IPS-NIHi11 (cell line): ENCODE measurements at places on chromosomes 2 and 18.

DNA sequence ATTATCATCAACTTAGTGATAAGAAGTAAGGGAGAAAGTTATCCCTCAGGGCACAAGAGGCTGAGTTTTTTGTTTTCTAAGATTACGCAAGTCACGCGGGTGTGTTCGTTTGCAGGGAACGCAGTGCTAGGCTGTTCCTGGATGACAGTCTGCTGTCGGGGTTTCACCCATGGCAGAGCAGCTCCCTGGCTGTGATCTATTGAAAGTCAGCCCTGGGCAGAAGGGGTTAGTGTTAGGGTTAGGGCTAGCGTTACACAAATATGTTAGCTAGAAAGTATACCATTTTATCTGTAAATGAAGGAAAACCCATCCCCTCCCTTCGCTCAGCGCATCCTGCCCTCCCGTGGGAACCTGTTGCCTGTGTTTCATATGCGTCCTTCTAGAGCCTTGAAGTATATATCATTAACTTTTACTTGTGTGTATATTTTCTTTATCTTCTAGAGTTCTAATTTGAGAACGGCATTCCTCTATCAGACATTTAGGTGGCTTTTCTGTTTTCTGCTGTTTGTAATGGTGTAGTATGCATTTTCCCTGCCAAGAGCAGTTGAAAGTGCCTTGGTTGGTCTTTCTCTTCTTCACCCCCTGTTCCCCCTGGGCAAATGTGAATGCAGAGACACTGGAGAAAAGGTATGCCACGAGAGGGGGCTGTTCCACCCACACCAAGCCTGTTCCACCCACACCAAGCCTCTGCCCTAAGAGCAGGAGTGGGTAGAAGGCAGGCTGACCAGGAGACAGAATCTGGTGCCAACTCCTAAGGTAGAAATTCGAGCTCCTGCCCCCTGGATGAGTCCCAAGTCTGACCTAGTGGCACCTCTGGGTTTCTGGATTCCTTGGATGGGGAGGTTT, 47.0 kb downstream of the ARMC9 start:
- DNase-seq, result no peak

- no peak for DNase-seq
Observed at GRCh38 chr2:233853883-233854240, 473 bp downstream of the HJURP start.

- peak; percentile 40 for DNase-seq
Observed at GRCh38 chr2:241617431-241618154, 19.4 kb downstream of the THAP4 start.

- peak; percentile 39 for DNase-seq
Observed at GRCh38 chr2:133658020-133658903, 90.0 kb upstream of the NCKAP5 start.

DNA sequence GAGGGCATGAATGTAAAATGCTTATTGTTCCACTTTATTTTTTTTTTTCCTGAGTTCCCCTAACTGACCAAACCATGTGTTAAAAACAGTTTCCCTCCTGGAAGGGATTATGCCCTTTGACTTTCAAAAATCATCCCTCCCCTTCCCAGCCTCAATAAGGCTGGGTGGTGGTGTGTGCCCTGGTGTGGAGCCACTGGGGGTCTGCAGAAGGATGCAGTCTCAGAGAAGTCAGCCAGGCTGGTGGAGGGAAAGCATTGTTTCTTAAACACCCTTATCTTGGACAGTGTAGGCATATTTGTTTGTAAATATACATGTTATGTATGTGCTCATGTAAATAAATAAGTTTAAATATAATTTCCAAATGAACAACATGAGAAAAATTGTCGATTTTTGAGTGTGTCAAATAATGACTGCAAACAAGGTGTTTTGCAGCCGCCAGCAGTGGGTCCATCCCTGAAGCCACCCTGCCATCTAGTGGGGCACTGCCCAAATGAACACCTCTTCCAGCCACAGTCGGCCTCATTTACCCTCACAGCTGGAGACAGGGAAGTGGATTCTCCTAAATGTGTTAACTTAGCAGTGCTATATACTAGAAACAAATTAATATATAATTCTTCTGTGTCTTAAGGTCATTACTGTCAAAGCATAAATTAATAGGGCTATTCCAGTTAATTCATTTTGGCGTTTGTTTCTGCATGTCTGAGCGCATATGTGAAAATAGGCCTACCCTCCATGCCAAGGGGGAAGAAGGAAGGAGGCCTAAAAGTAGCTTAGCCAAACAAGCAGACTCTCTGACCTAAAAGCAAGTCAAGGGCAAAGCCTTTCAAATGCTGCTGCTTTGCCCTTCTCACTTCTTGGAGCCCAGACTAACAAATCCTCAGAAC, 209.6 kb upstream of the PIK3C3 start:
- DNase-seq, result peak; percentile 65

DNA sequence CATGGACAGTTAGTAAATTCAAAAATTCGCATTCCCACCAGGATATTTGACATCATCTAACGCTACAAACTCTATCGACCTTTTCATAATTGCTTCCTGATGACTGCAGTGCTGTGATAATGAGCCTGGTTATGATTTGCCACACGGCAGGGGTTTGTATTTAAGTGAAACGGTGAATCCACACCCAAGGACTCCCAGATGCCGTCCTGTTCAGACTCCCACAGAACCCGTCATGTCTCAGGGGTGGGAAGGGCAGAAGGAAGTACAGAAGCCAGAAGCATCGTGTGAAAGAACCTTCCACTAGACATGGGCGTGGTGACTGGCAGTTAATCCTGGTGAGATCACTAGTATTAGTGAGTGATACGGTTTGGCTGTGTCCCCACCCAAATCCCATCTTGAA, 91.2 kb upstream of the TMEM18 start:
- DNase-seq, result no peak
